ENCODE measurements at places on chromosomes 2 and 18. TPM values are rescaled to one million over a fixed set of nuclear protein-coding genes. Genes with fewer than 3 reads are reported as not detected.

- peaks cover 7% of the 10 kb centered on the region for H3K27me3 ChIP-seq
- DNase-seq, result peak; percentile 66
- peak within 1 kb of the TSS; percentile 56 for H3K4me3 ChIP-seq
- H3K27ac ChIP-seq, result peak within 1 kb of the TSS; percentile 63
Measured at GRCh38 chr18:500632-501405, at the start of gene COLEC12. COLEC12 (minus strand) TSS chr18:500701; CDS start chr18:500514, 187 bp downstream.

- no peak for DNase-seq
- peak overlapping the region; percentile 50 for H3K4me3 ChIP-seq
- H3K4me1 ChIP-seq, result no peaks in the 10 kb centered on the region
- no peaks in the 10 kb centered on the region for H3K27me3 ChIP-seq
- H3K36me3 ChIP-seq, result no peaks in the 10 kb centered on the region
Measured at GRCh38 chr2:223055140-223055539, 3.1 kb downstream of the KCNE4 start.

- H3K36me3 ChIP-seq, result no peaks in the 10 kb centered on the region
- peaks cover 28% of the 10 kb centered on the region for H3K4me1 ChIP-seq
- no peaks in the 10 kb centered on the region for H3K27me3 ChIP-seq
- peak overlapping the region; percentile 90 for H3K4me3 ChIP-seq
Measured at GRCh38 chr2:73072129-73072395, 550 bp upstream of the SFXN5 start.

DNA sequence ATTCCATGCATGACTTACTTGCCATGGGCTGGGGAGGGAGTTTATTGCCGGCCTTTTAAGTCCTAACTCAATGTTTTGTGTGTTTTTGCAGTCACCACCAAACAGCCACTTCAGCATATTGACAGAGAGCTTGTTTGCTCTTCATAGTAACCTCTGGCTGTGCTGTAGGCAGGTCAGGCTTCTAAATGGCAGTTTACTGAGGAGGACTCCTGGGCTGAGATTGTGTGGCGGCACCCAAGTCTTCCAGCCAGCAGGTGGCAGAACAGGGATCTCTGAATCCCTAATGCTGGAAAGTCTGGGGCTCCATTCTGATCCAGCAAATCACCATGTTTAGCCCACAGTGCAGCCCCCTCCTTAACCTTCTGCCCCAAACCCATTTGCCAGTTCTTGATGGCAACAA lies 121.2 kb downstream of the CAPN13 start:
- H3K4me1 ChIP-seq, result no peaks in the 10 kb centered on the region
- H3K4me3 ChIP-seq, result no peak overlapping the region
- DNase-seq, result peak; percentile 17
- H3K27me3 ChIP-seq, result no peaks in the 10 kb centered on the region
- H3K36me3 ChIP-seq, result no peaks in the 10 kb centered on the region

GRCh38 chr2:235595422-235596010 lies 101.7 kb downstream of the AGAP1 start:
- peaks cover 31% of the 10 kb centered on the region for H3K4me1 ChIP-seq
- no peak overlapping the region for H3K4me3 ChIP-seq
- H3K36me3 ChIP-seq, result no peaks in the 10 kb centered on the region
- no peak overlapping the region for H3K27ac ChIP-seq

GRCh38 chr2:28602751-28603639 lies 107.1 kb downstream of the PLB1 start:
- H3K4me3 ChIP-seq, result no peak overlapping the region
- no peaks in the 10 kb centered on the region for H3K36me3 ChIP-seq
- no peaks in the 10 kb centered on the region for H3K27me3 ChIP-seq
- peaks cover 31% of the 10 kb centered on the region for H3K4me1 ChIP-seq
- H3K27ac ChIP-seq, result no peak overlapping the region

- no peak overlapping the region for H3K27ac ChIP-seq
- no peak overlapping the region for H3K4me3 ChIP-seq
- H3K36me3 ChIP-seq, result no peaks in the 10 kb centered on the region
- no peaks in the 10 kb centered on the region for H3K4me1 ChIP-seq
- no peak for DNase-seq
Measured at GRCh38 chr18:389658-390357, 110.7 kb downstream of the COLEC12 start.

- no peak overlapping the region for H3K4me3 ChIP-seq
- no peak overlapping the region for H3K27ac ChIP-seq
- no peaks in the 10 kb centered on the region for H3K36me3 ChIP-seq
- H3K27me3 ChIP-seq, result no peaks in the 10 kb centered on the region
- no peak for DNase-seq
- H3K4me1 ChIP-seq, result peaks cover 26% of the 10 kb centered on the region
Measured at GRCh38 chr2:99653433-99653832, 163.6 kb upstream of the REV1 start.

GRCh38 chr18:9109523-9109922 lies 7.0 kb downstream of the NDUFV2 start:
- H3K4me1 ChIP-seq, result peaks cover 100% of the 10 kb centered on the region
- H3K27ac ChIP-seq, result peak overlapping the region; percentile 60
- no peaks in the 10 kb centered on the region for H3K27me3 ChIP-seq

CFAP65 gene
- not detected for total RNA-seq

- no peaks in the 10 kb centered on the region for H3K27me3 ChIP-seq
- H3K4me3 ChIP-seq, result peak overlapping the region; percentile 34
- H3K4me1 ChIP-seq, result peaks cover 23% of the 10 kb centered on the region
- peak overlapping the region; percentile 78 for H3K27ac ChIP-seq
- no peaks in the 10 kb centered on the region for H3K36me3 ChIP-seq
- no peak for DNase-seq
Measured at GRCh38 chr2:113324684-113325160, 46.0 kb upstream of the PAX8 start.

EFR3B gene
- total RNA-seq, result 1.4 TPM

- no peaks in the 10 kb centered on the region for H3K27me3 ChIP-seq
- DNase-seq, result no peak
- peak overlapping the region; percentile 71 for H3K27ac ChIP-seq
- H3K36me3 ChIP-seq, result no peaks in the 10 kb centered on the region
Measured at GRCh38 chr2:159066541-159067156, 98.2 kb downstream of the TANC1 start.

- H3K27ac ChIP-seq, result no peak overlapping the region
- no peaks in the 10 kb centered on the region for H3K27me3 ChIP-seq
Measured at GRCh38 chr18:22141211-22141610, 28.2 kb upstream of the GATA6 start.

DNA sequence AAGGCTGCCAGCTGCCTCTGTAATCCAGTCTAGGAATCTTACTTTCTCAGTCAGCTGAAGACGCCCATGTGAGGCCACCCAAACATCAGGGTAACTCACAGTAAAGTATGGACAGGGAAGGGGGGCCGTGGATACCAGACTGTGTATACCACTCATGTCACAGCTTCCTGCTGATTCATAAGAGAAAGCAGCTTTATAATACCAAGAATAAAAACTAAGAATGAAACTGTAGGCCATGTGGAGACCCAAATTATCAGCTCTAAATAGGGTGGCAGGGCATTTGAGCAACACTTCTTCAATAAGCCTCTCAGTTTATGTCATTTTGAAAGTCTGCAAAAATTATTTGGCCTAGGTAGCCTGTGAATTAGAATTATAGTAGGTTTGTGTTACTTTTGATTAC lies 115.0 kb upstream of the CDCA7 start:
- no peak for DNase-seq
- no peaks in the 10 kb centered on the region for H3K4me1 ChIP-seq
- no peaks in the 10 kb centered on the region for H3K27me3 ChIP-seq
- no peak overlapping the region for H3K4me3 ChIP-seq

GRCh38 chr2:144522897-144523595 lies 3.1 kb upstream of the ZEB2 start:
- peaks cover 85% of the 10 kb centered on the region for H3K27me3 ChIP-seq
- H3K4me1 ChIP-seq, result no peaks in the 10 kb centered on the region
- no peaks in the 10 kb centered on the region for H3K36me3 ChIP-seq
- peak overlapping the region; percentile 51 for H3K4me3 ChIP-seq
- no peak for DNase-seq
- peak overlapping the region; percentile 86 for H3K27ac ChIP-seq

GRCh38 chr2:69931832-69932595 lies 17.1 kb downstream of the MXD1 start:
- no peak overlapping the region for H3K4me3 ChIP-seq
- H3K27ac ChIP-seq, result no peak overlapping the region
- no peaks in the 10 kb centered on the region for H3K27me3 ChIP-seq

CXCR1 gene
- total RNA-seq, result not detected

GRCh38 chr18:74540652-74541421 lies 6.5 kb downstream of the CNDP1 start:
- no peaks in the 10 kb centered on the region for H3K4me1 ChIP-seq
- H3K27me3 ChIP-seq, result peaks cover 3% of the 10 kb centered on the region
- DNase-seq, result no peak

DNA sequence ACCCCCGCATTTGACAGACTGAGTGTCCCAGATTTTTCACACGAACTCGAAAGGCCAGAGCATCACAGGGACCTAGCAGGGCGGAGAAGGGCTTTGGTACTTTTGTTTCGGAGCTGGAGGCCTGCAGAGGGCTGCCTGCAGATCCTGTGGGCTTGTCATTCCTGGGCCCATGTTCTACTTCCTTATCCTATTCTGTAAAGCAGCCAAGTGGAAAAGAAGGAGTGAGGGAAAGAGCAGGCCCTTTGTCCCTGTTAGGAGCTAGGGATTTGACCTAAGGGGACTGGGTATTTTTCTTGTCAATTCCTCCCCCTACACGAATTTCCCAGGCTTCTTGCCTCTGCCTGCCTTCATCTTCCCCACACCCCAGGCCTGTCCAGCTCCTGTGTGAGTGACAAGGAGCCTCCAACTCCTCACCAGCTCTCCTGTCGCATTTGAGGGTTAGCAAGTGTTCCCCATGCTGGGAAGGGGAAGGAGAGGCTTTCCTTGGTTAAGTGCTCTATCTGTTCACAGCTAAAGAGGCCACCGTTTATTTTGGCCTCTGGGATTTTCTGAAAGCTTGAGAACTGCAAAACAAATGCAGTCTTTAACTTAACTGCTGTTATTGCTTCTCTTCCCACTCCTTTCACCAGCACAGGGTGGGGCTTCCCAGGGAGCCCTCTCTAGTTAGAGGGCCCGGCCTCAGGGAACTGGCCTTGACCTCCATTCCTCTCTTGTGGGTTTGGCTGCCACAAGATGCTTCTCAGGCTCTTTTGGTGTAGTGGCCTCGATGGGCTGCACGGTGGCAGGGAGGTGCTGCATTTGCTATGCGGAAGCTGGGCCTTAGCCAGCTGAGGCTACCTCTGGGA lies 61.2 kb downstream of the SGPP2 start:
- no peaks in the 10 kb centered on the region for H3K27me3 ChIP-seq
- H3K4me3 ChIP-seq, result no peak overlapping the region
- no peak overlapping the region for H3K27ac ChIP-seq
- H3K36me3 ChIP-seq, result no peaks in the 10 kb centered on the region

DSC2 gene
- 2.1 TPM for total RNA-seq

DNA sequence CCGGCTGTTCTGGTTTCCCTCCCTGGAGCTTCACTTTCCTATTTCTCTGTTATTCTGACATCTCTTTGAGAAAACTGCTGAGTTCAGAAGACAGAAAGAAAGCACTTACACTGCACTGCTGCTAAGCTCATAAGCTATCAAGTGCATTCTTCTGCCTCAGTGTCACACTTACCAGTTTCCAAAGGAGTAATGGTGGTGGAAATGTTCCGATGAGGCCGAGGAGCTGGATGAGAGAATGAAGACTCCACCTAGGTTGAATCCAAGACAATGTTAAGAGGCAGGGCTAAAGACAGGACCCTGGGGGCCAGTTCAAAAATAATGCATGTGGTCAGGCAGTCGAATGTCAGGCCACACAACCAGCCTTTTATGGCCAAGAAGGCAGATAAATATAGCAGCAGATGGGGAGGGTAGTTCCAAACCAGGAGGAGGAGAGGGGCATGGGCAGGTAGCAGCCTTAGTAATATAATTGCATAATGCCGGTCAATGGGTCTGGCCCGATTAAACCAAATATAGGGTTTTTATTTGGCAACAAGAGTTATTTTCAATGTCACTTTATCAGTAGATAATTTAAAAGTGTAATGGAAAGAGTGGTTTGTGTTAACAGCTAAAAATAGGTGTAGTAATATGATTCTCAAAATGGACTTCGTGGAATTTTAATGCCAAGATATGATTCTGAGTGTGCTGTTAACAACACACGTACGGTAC lies at the start of gene MYOM1:
Gene MYOM1, minus strand, starts transcription at position 338 of the 705 bp plus-strand sequence. CDS start 4,745 bp downstream, outside the sequence.
- peaks cover 5% of the 10 kb centered on the region for H3K36me3 ChIP-seq
- peak within 1 kb of the TSS; percentile 32 for H3K4me3 ChIP-seq
- H3K4me1 ChIP-seq, result peaks cover 19% of the 10 kb centered on the region
- H3K27ac ChIP-seq, result peak within 1 kb of the TSS; percentile 76
- DNase-seq, result no peak

LGALSL gene
- 8.3 TPM for total RNA-seq

GRCh38 chr2:219951099-219951498 lies 323.7 kb downstream of the SLC4A3 start:
- H3K27me3 ChIP-seq, result no peaks in the 10 kb centered on the region
- H3K36me3 ChIP-seq, result no peaks in the 10 kb centered on the region
- H3K4me3 ChIP-seq, result no peak overlapping the region
- no peak for DNase-seq

MYOM1 gene
- total RNA-seq, result 21.0 TPM

SMYD1 gene
- total RNA-seq, result 45.7 TPM

DNA sequence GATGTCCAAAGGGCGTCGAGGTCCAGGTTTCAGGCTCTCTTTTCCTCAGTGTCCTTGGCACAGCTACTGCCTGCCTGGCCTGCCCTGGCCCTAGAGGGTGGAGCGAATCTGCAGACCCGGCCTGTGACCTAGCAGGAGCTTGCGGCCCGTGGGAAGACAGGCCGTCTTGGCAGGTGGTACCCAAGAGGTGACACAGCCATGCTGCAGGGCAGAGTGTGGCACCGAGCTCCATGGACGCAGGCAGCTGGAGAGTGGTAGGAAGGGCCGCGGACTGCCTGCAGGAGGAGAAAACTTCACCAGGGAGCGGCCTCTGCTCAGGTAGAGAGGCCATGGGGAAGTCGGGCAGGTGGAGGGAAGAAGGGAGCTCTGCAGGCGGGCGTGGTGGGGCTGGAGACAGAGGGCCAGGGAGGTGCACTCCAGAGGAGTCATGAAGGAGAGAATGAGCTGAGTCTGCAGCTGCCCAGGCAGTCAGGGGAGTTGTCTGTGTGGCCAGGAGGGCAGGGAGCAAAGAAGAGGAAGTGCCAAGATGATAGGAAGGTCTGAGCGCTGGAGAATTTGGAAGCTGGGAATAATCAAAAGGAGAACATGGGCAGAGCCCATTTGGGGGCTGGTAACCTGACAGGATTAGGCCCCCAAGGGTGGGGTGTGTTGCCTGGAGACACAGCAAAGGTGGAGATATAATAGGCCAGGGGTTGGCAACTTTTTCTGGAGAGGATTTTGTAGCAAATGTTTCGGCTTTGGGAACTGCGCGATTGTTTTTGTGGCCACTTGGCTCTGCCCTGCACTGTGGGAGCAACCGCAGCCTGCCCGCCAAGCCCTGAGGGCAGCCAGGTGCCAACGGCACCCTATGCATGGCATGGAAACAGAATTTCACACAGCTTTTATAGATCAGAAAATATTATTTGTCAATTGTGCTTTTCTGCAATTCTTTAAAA lies 154.4 kb upstream of the PXDN start:
- H3K27ac ChIP-seq, result no peak overlapping the region
- H3K4me1 ChIP-seq, result no peaks in the 10 kb centered on the region
- no peaks in the 10 kb centered on the region for H3K27me3 ChIP-seq
- no peak overlapping the region for H3K4me3 ChIP-seq

DNA sequence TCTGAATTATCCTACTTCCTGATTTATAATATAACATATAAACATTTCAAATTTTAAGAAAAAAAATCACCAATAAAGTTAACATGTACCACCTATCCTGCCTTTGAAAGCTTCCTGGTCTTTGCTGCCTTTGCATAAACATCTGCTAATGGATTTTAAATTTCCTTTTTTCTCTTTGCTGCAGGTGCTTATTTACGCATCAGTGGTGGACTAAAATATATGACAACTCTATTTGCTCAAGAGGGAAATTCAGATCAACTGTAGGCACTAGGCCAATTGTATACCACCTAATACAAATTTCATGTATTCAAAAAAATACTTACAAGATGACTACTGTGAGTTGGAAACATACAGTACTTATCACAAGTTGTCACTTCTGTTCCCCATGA lies 57.2 kb downstream of the RAD51AP2 start:
- no peaks in the 10 kb centered on the region for H3K36me3 ChIP-seq
- no peak overlapping the region for H3K27ac ChIP-seq
- H3K4me3 ChIP-seq, result no peak overlapping the region
- no peaks in the 10 kb centered on the region for H3K27me3 ChIP-seq
- no peak for DNase-seq

Measured in sigmoid colon (tissue), 7 donors.